ENCODE measurements at places on chromosomes 6 and 20. TPM values are rescaled to one million over a fixed set of nuclear protein-coding genes. Genes with fewer than 3 reads are reported as not detected.

The CDH4 gene
- total RNA-seq = not detected

The TMC2 gene
- total RNA-seq = 0.68 TPM

The CYP21A2 gene
- not detected for total RNA-seq

The GMNN gene
- total RNA-seq = 13.4 TPM

The DDAH2 gene
- total RNA-seq = 189 TPM

The PMEPA1 gene
- 19.2 TPM for total RNA-seq

The SS18L1 gene
- 10.3 TPM for total RNA-seq

The MOCS3 gene
- 3.2 TPM for total RNA-seq

The BNIP5 gene
- total RNA-seq = not detected
